Non-pigmented ciliary epithelial cell (primary cell): ENCODE measurements at places on chromosomes 3 and 15.

- DNase-seq: no peak
Measured at GRCh38 chr3:130699765-130700164, 46.9 kb downstream of the PIK3R4 start.

DNA sequence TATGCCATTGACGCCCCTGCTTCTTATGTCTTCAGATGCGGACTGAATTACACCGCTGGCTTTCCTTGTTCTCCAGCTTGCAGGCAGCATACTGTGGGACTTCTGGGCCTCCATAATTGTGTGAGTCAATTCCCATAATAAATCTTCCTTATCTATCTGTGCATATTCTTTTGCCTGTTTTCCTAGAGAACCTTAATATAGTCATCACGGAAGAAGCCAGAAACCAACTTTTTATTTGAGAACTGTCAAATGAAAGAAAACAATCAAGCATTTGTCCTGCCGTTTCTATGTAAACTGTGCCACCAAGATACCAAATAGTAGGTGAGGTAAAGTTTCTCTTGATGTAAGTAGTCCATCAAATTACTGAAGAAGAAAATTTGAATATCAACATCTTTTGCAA lies 51.8 kb upstream of the B3GALNT1 start:
- DNase-seq: no peak

DNA sequence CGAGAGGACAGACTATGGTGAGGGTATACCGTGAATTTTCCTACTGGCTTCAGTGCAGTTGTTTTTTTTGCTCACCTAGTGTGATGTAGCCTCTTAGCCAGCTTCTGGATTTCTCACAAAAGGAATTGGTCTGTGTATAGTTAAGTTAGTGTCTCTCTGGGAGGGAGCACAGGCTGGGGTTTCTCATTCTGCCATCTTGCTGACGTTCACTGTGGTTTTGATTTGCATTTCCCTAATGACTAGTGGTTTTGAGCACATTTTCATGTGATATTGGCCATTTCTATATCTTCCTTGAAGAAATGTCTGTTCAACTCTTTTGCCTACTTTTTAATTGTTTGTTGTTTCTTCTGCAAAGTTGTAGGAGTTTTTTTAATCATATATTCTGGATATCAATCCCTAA lies 2.2 kb upstream of the CD86 start:
- DNase-seq: no peak

DNA sequence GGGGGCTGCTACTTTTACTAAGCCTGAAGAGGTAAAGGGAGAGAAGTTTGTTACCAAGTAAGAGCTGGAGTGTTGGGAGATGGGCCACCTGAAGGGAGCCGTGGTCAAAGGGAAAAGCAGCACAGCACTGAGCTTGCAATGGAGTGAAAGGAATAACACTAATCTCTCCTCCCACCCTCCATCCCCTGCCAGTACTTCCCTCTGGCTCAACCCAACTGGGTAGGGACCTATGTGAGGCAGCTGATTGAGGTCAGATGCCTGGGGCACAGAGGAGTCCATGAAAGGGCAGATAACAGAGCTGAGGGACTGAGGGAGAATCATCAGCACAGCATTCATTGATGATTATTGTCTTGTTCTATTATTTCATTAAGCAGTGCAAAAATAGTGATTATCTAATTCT lies 212.4 kb upstream of the TBC1D5 start:
- DNase-seq: no peak

GRCh38 chr3:194170793-194171192 lies 34.8 kb downstream of the HES1 start:
- no peak for DNase-seq

- DNase-seq: peak; percentile 2
Measured at GRCh38 chr3:41508063-41508696, 308.9 kb downstream of the CTNNB1 start.

DNA sequence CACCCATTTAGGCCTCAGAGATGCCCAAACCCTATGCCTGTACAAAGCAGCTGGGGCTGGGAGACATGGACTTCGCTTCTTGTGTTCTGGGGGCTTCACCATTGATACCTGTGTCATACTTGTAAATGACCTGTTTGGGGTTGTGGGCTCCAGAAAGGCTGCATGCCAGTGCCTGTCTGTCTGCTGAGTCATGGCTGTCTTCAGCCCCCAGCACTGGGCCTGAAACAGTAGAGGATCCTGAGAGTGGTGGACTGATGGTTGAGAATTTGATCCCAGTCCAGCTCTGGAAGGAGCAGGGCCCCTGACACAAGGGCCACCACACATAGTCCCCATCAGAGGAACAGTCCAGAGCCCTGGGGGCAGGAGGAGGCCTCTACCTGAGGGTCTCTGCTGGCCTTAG lies 24.6 kb upstream of the APEH start:
- DNase-seq: no peak

- DNase-seq: no peak
Measured at GRCh38 chr3:138781012-138781470, 53.7 kb downstream of the PIK3CB start.

GRCh38 chr15:57806003-57806402 lies 99.5 kb downstream of the POLR2M start:
- no peak for DNase-seq

DNA sequence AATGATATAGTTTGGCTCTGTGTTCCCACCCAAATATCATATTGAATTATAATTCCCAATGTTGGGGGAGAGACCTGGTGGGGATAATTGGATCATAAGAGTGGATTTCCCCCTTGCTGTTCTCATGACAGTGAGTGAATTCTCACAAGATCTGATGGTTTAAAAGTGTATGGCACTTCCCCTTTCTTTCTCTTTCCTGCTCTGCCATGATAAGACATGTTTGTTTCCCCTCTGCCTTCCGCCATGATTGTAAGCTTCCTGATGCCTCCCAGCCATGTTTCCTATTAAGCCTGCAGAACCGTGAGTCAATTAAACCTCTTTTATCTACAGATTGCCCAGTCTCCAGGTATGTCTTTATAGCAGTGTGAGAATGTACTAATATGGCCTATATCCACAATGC lies 126.7 kb upstream of the GMNC start:
- DNase-seq: no peak

- peak; percentile 75 for DNase-seq
Measured at GRCh38 chr3:158672215-158673176, at the start of gene LXN. Gene LXN, minus strand, starts transcription at chr3:158672648. Its CDS starts 170 bp downstream, at chr3:158672478.

- DNase-seq: no peak
Measured at GRCh38 chr15:55784286-55784685, 41.3 kb upstream of the PRTG start.

GRCh38 chr3:48536785-48537184 lies 19.8 kb downstream of the PFKFB4 start:
- DNase-seq: no peak

DNA sequence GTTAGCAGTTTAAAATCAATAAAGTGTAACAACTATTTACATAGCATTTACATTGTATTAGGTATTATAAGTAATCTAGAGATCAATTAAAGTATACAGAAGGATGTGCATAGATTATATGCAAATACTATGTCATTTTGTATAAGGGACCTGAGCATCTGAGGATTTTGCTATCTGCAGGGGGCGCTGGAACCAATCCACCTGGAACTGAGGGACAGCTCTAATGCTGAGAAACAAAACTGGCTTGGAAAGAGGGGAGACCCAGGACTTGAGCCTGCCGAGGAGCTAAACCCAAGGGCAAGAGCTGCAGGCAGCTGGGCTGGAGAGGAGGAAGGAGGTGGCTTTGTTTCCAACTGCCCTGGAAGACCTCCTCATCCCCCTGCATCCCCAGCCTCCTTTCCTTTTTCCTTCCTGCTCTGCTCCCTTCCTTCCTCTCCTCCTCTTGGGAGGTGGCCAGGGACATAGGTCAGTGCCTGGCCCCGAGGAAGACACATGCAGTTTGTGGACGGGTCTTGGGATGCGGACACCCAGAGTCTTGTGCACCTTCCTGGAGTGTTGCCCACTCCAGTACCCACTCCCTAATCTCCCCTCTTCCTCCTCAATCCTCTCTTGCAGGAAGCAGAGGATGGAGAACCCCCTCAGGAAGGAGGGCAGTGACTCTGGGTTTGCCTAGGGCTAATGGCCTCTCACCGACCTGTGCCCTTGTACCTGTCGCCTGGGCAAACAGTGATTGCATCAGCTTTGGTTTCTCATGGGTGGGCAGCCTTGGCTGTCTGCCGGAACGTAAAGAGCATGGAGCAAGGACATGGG lies 825 bp upstream of the RTP3 start:
- no peak for DNase-seq

DNA sequence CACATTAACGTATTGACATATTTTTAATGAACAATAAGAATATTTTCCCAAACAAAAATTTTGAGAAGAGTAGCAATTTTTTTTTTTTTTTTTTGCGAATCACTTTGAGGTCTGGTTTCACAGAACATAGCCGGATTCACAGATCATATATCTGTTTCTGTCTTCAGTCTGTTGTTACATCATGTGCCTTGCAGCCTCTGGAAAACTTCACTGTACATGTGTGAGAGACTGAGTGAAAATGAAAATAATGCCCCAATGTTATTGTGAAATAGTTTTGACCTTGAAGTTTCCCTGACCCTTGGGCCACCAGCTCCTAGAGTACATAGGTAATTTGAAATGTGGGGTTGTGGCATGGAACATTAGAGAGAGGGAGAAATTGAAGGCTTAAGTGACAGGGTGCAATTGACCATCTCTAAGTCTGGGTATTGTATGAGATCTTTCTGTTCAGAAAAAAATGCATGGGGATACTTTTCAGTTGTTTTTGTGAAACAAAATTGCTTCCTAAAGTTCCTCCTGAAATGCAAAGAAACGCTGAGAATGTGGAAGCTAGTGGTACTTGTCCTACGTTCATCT lies 14.0 kb downstream of the ITPR1 start:
- no peak for DNase-seq

GRCh38 chr15:74170071-74170844 lies 3.3 kb upstream of the ISLR start:
- no peak for DNase-seq

DNA sequence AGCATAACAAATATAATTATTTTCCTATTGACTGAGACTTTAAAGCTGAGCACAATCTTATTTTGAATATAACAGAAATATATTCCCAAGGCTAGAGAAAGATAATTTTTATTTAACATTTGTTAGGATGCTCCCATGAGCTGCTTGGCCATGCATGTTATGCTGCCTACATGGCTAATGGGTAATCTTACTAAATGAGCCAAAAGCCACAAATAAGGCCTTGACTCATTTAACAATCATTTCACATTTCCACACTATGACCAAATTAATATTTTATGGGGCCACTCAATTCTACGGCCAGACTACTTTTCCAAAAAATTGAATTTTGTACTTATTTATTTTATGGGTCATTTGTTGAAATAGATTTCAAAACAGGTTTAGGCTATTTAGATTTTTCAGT lies 141.7 kb downstream of the MEIS2 start:
- no peak for DNase-seq

GRCh38 chr15:68590721-68591389 lies 12.1 kb downstream of the CORO2B start:
- no peak for DNase-seq

GRCh38 chr15:50353251-50353974 lies 1.6 kb downstream of the GABPB1 start:
- peak; percentile 83 for DNase-seq

- no peak for DNase-seq
Measured at GRCh38 chr3:21654241-21654640, 96.8 kb downstream of the ZNF385D start.

GRCh38 chr15:93614386-93615104 lies 525.5 kb upstream of the RGMA start:
- DNase-seq: no peak

DNA sequence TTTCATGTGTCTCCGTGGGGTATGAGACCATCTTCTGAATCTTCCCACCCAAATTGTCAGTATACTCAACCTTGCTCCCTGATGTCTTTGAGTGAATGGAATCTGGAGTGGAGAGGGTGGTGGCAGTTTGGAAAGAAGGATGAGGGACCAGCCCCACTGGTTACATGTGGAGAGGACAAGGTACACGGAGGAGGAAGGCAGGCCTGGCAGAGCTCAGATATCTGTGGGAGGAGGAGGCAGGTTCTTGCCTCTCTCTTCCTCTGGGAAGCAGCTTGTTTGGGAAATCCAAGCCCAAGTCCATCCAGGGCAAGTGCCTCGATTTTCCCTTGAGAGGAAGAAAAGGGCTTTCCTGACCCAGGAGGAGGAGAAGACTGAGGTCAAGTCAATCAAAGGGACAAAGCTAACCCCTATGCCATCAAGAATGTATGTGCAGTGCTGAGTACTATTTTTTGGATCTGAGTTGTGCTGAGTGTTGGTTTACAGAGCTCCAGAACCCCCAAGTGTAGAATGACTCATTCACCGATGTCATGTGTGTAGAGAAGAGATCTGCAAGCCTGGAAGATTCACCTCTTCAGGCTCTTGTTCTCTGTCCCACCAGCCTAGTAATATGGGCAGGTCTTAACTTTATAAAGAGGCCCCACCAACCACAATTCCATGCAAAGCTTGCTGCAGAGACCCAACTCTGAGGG lies 19.8 kb upstream of the LOXL1 start:
- no peak for DNase-seq

GRCh38 chr3:62534326-62534725 lies 161.0 kb upstream of the FEZF2 start:
- no peak for DNase-seq

DNA sequence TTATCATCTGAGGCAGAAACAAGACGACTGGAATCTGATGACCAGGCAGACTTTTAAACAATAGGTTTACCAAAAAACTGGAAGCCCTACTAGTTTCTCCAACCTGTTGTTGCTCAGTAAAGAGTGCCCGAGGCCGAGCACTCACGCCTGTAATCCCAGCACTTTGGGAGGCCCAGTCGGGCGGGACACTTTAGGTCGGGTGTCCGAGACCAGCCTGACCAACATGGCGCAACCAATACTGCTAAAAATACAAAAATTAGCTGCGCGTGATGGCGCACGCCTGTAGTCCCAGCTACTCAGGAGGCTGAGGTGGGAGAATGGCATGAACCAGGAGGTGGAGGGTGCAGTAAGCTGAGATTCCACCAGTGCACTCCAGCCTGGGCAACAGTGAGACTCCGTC lies 1.1 kb upstream of the WDR5B start:
- DNase-seq: no peak

- DNase-seq: no peak
Measured at GRCh38 chr15:66778314-66778665, 76.3 kb downstream of the SMAD6 start.

DNA sequence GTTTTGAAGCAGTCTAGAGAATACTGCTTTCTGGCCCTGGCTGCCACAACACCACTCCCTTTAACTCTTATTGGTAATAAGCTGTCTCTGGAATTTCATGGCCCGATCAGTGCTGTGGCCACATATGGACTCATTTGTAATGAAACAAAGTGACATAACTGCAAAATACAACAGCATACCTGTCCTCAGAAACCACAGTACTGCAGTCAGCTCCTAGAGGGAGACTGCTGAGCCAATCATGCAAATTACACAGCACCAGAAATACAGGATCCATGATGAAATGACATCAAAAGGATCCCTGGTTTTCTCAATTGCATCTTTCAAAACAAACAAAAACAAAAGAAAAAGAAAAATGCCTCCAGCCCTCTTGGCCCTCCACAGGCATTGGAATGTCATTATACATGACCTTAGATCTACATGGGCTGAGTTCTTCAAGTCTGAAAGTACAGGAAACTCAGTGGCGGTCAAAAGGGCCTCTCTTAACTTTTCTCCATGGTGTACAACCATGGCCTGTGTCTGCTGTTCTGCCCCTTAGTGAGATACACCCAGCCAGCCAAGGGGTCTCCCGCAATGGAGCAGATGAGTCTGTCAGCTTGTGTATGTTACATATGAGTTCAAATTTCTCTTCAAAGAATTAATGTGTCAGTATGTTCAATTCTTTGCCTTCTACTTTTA lies 24.9 kb upstream of the KBTBD12 start:
- no peak for DNase-seq
